RKO (cell line): ENCODE measurements at places on chromosomes 12 and 14.

GRCh38 chr14:79721399-79722084 is 489.8 kb downstream of the DIO2 start:
- DNase-seq: no peak

DNA sequence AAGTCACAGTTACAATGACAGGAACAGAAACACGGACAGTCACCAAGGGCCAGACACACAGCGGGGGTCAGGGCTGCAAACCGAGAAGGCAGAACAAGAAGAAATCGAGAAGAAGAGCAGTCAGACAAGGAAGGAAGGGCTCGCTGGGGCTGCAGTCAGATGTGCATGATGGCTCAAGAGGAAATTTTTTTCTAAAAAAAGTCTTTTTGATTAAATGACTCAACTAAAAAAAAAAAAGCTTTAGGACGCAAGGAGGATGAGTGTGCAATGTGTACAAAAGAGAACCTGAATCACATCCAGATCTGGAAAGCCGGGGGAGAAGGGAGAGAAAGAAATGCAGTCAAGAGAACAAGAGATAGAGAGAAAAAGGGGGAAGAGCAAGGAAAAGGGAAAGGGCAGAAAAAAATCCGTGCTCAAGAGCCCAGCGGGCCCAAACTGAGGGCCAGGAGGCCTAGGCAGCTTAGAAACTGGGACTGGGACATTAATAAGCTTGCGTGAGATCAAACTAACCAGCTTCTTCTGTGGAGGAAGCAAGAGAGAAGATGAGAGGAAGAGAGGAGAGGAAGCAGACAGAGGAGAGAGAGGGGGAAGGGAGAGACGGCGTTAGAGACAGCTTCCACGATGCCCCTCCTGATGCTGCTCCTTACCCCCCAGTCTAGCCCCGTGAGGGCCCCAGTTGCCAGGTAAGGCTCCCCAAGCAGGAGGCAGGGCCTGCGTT is 6.7 kb downstream of the IFFO1 start:
- DNase-seq: peak; percentile 52

DNA sequence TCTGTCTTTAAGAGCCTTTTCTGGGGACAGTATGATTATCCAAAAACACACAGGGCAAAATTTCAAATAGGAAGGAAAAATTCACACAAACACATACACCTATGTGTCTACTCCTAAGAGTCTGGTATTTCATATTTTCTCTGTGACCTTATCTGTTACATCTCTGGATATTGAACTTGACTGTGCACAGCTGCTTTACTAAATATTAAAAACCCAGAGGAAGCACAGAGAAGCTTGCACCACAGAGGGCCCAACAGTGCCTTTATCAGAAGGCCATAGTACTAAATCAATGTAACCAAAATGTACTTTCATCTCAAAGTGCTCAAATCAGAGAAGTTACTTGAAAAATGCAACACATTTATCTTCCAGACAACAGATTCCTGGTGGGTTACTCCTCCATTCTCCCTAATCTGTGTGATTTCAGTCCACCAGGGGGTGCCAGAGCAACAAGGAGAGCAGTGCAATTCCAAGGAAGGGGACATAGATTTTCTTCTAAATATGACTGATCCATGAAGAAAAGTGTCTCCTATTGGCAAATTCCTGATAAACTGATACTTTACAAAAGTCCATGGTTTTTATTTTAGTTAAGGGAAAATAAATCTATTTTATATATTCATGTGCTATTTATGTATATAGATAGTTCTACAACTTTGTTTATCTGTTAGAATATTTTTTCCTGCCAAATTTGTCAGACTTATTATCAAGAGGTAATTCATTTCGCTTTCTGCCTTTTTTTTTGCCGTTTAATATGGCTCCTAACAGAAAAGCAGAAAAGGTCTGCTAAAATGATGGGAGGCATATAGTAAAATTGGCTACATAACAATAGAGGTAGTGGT is 617.6 kb downstream of the LRFN5 start:
- peak; percentile 72 for DNase-seq

DNA sequence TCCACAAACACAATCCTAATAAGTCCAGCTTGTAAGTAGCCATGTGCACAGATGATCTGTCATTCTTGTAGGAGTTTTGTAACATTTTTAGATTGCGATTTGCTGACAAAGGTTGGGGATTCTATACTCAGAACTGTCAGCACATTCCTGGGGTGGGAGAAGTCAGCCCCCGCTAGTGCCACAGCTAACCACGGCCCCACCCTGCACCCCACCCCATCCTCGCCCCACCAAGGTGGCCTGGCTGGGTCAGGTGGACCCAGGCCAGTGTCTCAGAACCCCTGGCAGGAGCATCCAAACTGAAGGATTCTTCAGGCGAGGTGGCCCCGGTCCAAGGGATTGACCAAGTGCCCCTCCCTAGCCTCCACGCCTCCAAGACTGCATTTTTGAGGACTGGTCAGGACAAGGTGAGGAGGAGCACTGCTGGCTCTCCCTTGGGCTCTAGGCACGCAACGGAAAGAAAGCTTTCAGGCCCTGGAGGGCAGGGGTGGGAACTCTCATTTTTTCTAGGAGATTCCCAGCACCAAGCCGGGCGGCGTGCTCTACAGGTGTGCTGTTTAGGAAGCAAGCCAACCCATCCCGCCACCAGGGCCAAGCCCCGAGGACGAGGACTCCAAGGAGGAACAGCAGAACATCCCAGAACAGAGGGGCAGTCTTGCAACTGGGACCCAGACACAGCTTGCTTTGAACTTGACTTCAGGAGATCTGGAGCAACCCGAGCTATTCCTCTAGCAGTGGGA is 172.8 kb downstream of the BCL11B start:
- no peak for DNase-seq
